ENCODE measurements at places on chromosomes 6 and 20.
A peak's percentile ranks its signal among the peaks of the same experiment; 100 is the strongest.

DNA sequence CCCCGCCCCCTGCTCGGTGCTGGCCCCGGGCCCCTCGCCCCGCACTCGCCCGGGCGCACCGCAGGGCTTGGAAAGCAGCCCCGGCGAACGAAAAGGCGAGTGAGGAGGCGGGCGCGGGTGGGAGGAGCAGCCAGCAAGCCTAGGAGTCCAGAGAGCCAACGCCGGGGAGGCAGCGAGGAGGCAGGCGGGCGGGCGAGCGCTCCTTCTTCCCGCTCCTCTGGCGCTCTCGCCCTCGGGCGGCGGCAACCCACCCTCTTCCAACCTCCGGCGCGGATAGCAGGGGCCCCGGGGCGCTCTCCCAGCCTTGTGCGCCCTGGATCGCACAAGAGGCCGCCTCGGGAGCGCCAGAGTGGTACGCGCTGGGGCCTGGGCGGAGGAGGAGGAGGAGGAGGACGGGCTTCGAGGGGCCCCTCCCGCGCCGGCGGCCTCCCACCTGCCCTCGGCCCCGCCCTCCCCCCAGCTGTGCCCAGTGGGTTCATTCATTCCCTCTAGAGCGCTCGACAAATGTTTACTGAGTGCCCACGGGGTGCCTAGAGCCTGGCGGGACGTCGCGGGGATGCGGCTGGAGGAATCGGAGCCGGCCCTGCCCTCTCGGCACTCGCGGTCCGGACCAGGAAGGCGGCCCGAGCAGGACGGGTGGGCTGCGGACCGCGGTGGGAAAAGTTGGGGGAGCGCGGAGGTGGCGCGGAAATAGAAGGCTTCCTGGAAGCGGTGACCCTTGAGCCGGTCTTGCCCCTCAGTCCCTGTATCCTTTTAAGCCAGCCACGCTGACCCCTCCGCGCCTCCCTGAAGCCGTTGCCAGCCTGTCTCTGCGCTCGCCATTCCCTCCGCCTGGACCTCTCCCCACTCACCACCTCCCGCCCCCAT lies at the start of gene BMP7:
Gene BMP7, minus strand, starts transcription at position 351 of the 867 bp plus-strand sequence. CDS start 519 bp downstream, outside the sequence.
- DNase-seq: no peak

DNA sequence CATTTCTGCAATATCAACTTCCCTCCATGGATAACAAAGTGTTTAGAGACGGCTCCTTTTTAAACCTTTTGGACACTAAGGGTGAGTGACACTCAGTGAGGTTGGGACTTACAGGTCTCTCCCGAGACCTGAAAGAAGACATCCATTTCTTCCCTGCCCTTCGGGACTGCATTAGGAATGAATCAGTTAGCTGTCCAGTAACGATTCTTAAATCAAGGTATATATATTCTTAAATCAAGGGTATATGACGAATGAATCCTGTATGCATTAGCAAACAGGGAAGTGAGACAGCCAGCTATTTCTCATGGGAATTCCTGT lies 52.9 kb downstream of the EDN1 start:
- DNase-seq: no peak

- no peak for DNase-seq
Measured at GRCh38 chr6:37531437-37532036, 31.8 kb upstream of the CCDC167 start.

DNA sequence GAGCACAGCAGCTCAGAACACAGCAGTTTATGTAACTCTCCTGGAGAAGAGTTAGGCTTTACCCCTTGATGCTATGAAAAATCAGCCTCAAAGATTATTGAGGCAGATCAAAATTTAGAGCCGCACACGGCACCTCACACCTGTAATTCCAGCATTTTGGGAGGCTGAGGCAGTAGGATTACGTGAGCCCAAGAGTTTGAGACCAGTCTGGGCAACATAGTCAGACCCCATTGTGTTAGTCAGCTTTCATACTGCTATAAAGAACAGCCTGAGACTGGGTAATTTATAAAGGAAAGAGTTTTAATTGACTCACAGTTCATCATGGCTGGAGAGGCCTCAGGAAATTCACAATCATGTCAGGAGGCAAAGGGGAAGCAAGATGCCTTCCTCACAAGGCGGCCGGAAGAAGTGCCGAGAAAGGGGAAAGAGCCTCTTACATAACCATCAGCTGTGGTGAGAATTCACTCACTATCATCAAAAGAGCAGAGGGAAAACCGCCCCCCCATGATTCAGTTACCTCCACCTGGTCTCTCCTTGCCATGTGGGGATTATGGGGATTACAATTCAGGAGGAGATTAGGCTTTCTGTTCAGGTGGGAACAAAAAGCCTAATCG lies 87.7 kb downstream of the SGK1 start:
- DNase-seq: no peak

- no peak for DNase-seq
Measured at GRCh38 chr20:15332711-15333160, 995.3 kb upstream of the FLRT3 start.

DNA sequence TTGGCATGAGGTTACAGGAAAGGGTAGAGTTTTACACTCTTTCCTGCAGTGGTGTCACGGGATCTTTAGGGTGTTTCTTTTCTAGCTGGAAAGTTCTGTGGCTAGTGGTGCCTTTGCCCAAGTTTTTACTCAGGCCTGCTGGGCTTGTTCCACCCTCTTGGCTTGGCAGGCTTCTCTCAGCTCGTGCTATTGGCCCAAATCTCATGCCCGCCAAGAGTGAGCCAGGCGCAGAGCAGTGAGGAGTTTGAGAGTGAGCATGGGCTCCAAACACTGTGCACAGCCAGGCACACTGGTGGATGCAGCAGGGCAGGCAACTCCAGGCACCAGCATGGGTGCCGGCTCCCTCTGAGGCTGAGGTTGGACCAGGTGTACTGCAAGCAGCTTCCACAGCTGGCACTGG lies 206.5 kb downstream of the SAMD5 start:
- DNase-seq: no peak

DNA sequence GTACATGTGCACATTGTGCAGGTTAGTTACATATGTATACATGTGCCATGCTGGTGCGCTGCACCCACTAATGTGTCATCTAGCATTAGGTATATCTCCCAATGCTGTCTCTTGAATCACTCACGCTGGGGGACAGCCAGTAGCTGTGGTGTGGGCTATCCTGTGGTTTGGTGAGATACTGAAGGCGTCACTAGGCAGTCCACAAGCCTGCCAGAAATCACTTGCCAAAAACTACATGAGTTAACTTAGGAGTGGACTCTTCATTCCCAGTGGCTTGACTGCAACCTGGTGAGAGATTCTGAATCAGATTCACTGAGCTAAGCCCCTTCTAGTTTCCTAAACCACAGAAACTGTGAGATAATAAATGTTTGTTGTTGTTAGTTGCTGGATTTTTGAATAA lies 191.3 kb downstream of the TSHZ2 start:
- DNase-seq: no peak

- DNase-seq: no peak
Measured at GRCh38 chr6:2441601-2442475, 196.4 kb upstream of the GMDS start.

GRCh38 chr20:32356622-32357374 lies 1.3 kb upstream of the ASXL1 start:
- no peak for DNase-seq

- DNase-seq: no peak
Measured at GRCh38 chr6:99026135-99026534, 78.4 kb upstream of the FBXL4 start.

DNA sequence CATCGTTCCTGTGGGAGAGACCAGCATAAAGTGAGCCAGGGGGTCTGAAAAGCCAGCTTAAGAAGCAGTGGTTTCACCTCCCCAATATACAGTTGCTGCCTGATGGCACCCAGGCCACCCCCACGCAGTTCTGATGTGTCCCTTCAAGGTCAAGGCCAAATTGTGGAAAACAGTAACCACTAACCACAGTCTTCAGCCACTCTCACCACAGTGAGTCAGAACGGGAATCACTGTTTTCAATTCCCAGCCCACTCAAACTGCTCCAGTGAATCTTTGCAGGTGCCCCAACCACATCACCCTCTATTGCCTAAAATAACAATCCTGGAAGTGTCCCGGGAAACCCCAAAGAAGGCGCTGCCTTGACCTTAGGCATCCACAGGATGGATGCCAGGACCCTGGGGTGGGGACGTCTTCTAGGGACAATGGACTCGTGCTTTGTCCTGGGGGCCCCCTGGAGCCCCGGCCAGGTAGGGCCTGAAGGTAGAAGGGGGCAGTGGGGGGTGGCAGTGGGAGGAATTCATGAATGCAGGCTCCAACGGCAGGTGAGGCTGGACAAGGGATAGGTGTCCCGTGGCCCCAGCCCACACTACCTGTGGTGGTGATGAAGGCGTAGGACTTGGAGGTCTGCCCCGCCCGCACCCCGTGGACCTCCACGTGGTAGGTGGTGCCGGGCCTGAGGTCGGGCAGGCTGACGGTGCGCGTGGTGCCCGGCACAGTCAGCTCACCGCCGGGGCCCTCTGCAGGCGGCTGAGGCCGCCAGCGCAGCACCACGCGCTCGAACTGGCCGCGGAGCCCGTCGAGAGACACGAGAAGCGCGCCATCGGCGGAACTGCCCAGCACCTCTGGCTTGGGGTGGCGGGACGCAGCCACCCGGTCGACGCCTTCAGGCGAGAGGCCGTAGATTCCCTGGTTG lies 22.2 kb downstream of the TNXB start:
- peak; percentile 77 for DNase-seq

GRCh38 chr6:110509617-110510241 lies 33.3 kb upstream of the SLC22A16 start:
- DNase-seq: peak; percentile 82

GRCh38 chr6:25337431-25337830 lies 58.3 kb downstream of the CARMIL1 start:
- DNase-seq: no peak

- no peak for DNase-seq
Measured at GRCh38 chr20:24677626-24678315, 208.3 kb downstream of the SYNDIG1 start.

GRCh38 chr20:49132995-49133478 lies 55.1 kb downstream of the STAU1 start:
- peak; percentile 28 for DNase-seq

DNA sequence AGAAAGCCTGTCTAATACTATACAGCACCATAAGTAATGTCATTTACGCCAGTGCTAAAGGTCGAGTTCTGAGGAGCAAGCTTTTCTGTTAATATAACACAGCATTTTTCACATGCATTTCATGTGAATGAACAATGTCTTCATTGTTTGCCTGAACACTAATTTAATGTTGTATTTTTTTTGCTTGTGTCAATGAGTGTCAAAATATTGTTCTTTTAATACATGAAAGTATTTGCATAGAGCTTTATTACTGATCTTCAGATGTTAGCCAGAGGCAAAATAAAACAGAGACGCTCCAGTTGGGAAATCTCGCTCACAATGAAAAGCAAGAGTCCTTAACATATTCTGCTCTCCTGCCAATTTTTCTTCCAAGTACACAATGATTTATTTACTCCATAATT lies 151.8 kb downstream of the FOXC1 start:
- no peak for DNase-seq

DNA sequence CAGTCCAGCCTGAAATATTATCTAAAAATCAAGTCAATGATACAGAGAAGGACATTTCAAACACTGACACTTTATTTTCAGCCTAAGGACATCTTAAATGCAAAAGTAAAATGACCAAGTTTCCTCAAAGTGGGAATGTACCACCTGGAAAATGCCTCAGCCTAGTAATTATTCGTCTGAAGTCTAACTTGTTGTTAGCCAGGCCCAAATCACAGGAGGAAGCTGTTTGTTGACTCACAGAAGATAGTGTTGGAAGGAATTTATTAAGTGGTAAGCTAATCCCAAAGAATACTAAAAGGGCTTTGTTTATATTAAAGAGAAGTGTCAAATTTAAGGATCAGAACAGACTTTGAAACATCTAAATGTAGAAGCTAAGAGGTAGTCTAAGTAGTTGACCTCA lies 2.5 kb downstream of the PDE7B start:
- DNase-seq: no peak

DNA sequence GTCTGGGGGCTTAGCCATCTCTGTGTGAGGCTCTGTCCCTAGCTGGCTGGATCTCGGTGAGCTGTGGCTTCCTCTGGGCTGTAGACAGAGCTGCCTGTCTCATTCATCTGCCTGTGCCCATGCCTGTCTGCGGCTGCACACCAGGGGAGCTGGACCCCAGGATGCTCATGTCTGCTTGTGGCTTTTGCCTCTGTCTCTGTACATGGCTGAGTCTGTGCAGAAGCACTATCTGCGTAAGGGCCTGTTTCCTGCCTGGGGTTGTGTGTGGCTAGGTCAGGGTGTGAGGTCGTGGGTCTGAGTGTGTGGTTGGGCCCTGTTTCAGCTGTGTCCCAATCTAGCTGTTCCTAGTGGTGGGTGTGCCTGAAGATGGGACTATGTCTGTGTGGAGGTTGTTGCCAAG lies 68.2 kb downstream of the CDH22 start:
- DNase-seq: no peak
